ENCODE measurements at places on chromosomes 12 and 14. TPM values are rescaled to one million over a fixed set of nuclear protein-coding genes. Genes with fewer than 3 reads are reported as not detected.

DNA sequence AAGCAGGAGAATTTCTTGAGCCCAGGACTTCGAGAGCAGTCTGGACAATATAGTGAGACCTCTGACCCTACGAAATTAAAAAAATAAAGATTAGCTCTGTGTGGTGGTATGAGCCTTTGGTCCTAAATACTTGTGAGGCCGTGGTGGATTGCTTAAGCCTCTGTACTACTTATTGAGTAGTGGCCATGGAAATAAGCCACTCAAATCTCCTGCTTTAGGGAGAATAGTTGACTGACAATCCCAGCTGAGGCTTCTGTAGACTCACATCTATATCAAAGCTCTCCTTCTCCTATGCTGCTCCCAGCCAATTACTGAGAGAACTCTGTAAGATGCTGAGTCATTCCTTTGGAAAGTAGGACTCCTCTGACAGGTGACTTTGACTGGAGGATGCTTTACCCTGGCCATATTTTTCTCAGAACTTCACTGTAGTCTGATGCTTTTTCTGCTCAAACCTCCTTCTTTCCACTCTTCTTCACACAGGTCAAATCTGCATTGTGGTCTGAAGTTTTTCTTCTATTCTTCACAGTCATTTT is 420.2 kb downstream of the SLC6A15 start:
- DNase-seq, result no peak

DNA sequence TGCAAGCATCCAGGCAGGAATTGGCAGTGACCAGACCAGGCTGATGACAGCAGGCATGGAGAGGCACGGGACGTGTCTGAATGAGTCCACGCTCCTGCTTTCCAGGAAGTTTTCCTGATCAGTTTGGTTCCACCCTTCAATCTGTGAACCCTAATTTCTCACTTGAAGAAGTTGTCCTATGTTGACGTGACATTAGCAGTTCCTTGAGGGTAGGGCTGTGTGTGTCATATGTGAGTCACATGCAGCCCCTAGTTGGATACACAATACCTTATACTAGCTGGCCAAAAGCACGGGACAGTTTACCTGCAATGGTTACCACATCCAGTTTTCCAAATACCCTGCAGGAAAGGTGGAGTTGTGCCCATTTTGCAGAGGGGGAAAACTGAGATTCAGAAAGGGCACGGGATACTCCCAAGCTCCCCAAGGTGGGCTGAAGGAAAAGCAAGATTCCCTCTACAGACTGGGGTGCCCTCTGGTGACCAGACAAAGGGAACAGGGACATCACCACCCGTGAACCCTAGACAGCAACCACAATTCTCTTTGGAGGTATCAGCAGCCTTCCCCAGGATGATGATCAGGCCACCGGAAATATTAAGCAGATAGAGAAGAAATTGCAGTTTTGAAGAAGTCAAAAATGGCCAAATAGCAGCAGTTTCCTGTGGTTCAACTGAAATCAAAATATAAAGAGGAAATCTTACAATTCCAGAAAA is 194.5 kb downstream of the PHETA1 start:
- DNase-seq, result no peak

DNA sequence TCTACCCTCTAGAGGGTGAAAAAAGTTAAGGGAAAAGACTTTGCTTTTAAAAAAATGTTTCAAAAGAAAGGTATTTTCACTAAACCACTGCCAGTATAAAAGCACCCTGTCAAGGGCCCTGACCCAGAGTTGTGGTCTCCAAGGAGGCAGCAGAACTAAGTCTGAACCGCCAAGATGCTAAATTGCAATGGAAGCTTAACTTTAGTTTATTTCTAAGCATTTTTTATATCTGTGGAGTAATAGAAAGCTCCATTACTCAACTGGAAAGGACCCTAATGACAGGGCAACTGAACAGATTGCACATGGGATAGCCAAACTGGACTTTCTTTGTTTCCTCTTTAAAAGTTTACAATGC is 379.8 kb downstream of the NAV3 start:
- no peak for DNase-seq

- no peak for DNase-seq
Observed at GRCh38 chr12:111352296-111352993, 16.4 kb downstream of the PHETA1 start.

- no peak for DNase-seq
Observed at GRCh38 chr12:121975021-121975420, 46.7 kb upstream of the BCL7A start.

DNA sequence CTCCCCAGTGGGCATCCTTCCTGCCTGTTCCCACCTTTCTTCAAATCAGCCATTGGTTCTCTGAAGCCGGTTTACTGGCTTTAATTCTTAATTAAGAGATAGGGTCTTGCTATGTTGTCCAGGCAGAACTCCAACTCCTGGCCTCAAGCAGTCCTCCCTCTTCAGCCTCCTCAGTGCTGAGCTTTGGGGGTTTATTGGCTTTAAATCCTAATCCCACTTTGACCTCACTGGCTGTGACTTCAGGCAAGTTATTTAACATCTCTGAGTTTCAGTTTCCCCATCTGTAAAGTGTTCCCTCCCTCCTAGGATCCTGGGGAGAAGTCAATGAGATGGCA is 2.1 kb upstream of the TRMT61A start:
- DNase-seq, result no peak

GRCh38 chr12:50107416-50108268 is 3.8 kb downstream of the GPD1 start:
- no peak for DNase-seq

- no peak for DNase-seq
Observed at GRCh38 chr12:96404696-96405095, 4.5 kb upstream of the CDK17 start.

- no peak for DNase-seq
Observed at GRCh38 chr12:53795927-53796326, 44.1 kb upstream of the CISTR start.

The DEGS2 gene
- not detected for total RNA-seq

The PPP1R1A gene
- 3.3 TPM for total RNA-seq

The PPM1H gene
- 9.1 TPM for total RNA-seq

The NDRG2 gene
- total RNA-seq, result 139 TPM

The ACTN1 gene
- total RNA-seq, result 1,291 TPM

Data from thoracic aorta (tissue), 2 donors.